ENCODE measurements at places on chromosomes 4 and X.
A peak's percentile ranks its signal among the peaks of the same experiment; 100 is the strongest.

- no peak for DNase-seq
Observed at GRCh38 chr4:531076-531475, 32.1 kb downstream of the PIGG start.

GRCh38 chrX:136816975-136817374 is 36.2 kb upstream of the ARHGEF6 start:
- DNase-seq, result no peak

DNA sequence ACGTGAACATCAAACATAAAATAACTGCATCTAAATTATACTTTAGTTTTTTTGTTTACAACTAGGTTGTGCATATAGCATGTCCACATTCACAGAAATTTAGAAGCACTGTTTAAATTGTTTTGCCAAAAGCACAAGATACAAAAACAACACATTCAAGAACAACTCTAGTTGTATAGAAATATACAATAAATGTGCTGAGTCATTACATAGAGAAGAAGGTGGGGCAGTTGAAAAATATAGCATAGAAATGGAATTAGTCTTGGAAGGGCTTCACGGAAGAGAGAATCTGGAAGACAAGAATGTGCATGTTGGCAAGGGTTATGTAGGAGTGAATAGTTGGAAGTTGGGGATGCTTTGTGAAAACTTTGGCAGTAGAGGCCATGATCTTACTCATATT is 239.0 kb upstream of the GLRA2 start:
- no peak for DNase-seq

DNA sequence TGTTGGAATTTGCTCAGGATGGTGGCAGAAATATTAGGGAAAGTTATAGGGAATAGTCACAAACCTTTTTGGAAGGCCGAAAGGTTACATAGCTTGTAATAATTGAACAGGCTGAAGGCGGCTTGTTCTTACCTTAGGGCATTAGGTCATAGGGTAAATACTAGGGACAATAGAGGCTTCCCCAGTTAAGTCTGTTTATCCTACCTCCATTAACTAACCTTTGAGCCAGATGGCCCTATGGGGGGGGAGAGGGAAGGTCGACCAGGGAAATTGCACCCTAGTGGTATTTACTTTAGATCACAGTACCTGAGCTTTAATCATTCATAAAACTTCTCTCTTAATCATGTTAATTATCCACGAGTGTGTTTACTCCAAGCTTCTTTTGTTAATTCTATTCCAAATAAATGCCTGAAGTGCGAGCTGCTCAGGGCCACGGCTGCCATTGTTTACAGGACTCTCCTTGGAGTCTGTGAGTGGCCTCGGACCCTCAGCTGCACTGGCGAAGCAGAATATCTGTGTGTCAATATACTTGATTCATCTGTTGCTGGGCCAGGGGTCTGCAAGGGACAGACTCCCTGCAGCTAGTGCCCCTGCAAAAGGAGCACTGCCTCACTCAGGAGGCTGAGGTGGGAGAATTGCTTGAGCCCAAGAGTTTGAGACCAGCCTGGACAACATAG is 22.9 kb downstream of the PAGE2 start:
- DNase-seq, result no peak

DNA sequence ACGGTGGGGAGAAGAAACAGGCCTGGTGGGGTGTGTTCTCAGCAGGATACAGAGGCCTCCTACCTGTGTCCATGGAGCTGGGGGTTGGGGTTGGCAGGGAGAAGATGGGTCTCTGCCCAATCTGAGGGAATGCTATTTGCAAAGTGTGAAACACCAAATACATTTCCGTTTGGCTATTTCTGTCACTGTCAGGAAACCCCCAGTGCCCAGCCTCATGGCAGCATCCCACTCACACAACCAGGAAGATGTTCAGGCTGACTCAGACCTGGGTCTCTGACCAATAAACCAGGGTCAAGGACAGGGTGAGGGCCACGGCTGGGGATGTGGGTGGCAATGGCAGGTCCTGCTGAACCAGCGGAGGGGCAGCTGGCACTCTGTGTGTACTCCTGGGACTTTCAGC is 41.3 kb downstream of the BCOR start:
- no peak for DNase-seq

GRCh38 chr4:1022739-1023066 is 11.3 kb downstream of the FGFRL1 start:
- no peak for DNase-seq

- DNase-seq, result no peak
Observed at GRCh38 chr4:127069675-127070074, 563.1 kb upstream of the INTU start.

DNA sequence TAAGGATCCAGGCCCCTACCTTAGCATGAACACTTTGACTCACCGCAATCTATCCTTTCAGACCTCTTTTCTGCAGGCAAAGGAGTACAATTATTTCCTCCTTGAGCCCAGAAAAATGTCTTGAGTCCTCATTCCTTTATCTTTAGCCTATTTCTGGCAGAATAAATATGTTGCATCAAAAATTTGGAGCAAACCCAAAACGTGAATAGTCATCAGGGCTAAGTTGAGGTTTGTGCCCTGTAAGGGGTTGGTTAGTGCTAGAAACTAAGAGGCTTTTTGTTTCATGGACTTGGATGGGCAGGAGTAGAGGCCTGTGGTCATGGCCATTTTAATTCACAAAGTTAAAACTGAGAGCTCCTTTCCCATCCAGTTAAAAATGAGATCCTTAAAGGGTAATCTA is 460.3 kb downstream of the GBA3 start:
- DNase-seq, result no peak

- DNase-seq, result no peak
Observed at GRCh38 chr4:120850018-120850599, 72.4 kb downstream of the PRDM5 start.

DNA sequence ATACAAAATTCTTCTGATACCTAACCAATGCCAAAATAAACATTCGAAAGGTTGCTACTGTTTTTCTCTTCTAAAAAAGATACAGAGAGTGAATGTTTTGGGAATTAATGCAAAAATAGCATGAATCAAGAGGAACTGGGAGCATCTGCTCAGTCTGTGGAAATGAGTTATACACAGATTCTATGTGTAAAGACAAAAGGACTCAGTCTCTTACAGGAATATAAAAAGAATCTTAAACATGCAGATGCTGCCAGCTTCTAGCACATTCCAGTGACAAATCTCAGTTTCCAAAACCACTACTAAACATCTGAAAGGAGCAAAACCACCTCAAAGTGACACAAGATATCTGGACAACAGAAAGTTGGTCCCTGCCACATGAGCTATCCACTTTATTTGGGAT is 55.0 kb downstream of the PAPSS1 start:
- DNase-seq, result no peak

- DNase-seq, result no peak
Observed at GRCh38 chr4:54879576-54879975, 221.8 kb downstream of the KIT start.

- DNase-seq, result no peak
Observed at GRCh38 chrX:1945879-1946278, 331.0 kb downstream of the ASMT start.

- DNase-seq, result no peak
Observed at GRCh38 chr4:146592019-146592418, 46.7 kb upstream of the POU4F2 start.

- no peak for DNase-seq
Observed at GRCh38 chr4:103150677-103151076, 47.5 kb downstream of the CENPE start.

DNA sequence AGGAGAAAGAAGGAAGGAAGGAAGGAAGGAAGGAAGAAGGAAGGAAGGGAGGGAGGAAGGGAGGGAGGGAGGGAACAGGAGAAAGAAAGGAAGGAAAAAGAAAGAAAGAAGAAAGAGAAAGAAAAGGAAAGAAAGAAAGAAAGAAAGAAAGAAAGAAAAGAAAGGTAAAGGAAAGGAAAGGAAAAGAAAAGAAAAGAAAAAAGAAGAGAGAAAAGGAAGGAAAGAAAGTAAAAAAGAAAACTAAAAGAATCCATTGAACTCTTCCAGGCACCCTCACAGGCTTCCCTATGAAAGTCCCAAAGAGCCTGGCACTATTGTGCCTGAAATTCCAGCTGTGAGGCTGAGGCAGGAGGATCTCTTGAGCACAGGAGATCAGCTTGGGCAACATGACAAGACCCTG is 11.5 kb downstream of the ABCG2 start:
- DNase-seq, result no peak

GRCh38 chr4:114108869-114109268 is 129.4 kb upstream of the ARSJ start:
- no peak for DNase-seq

GRCh38 chr4:76212851-76213414 is 691 bp downstream of the SCARB2 start:
- peak; percentile 11 for DNase-seq

- DNase-seq, result no peak
Observed at GRCh38 chr4:88018466-88018865, 11.0 kb downstream of the PKD2 start.

DNA sequence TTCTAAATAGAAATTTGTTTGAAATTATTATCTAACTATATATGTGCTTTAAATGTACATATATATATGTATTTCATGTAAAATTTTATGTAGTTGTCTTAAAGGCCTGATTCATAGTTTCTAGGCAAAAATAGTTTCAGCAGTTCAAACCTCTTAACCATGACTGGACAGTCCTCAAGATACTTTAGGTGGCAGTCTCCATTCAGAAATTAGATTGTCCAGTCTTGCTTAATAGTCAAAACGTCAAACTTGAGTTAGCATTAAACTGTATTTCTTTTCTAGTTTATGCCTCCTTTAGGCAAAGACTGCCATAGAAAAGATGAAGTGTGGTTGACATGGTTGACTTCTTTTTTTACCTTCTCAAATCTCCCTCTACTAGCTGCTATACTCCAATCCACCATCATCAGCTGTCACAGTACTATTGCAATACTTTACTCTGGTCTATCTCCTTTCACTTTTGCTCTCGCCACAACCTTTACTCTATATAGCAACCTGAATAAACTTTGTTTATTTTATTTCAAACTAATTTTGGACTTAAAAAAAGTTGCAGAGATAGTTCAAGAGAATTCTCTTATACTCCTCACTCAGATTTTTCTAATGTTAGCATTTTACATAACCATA is 395.6 kb upstream of the DIPK2B start:
- no peak for DNase-seq

DNA sequence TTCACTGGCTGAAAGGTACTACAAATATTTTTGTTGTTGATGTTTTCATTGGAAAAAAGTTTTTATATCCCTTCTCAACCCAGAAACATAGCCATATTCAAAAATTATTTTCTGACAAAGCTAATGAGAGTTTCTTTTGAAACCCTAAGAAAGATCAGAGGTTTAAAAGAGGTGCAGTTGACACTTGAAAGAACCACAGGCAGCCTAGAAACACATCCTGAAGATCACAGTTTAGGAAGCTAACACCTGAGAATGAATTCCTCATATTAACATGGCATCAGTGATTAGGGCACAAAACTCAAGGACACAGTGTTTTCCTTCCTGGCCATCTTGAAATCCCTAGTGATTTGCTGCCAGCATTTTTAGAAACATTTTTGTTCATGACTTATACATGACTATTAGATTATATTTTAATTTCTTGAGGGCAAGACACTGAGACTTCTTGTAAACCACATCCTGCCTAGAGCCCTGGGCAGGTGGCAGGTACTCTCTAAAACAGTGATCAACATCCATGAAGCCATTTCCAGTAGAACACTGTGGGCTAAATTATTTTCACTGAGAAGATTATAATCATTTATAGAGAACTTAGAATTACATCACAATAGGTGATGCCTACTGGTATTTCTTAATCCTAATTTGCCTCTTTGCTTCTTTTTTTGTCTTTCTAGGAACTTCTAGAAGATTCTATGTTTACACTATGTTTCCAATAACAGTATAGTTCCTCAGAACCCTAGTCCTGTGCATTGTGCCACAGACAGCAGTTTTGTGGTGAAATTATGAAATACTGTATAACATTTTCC is 80.0 kb downstream of the ARSJ start:
- DNase-seq, result peak; percentile 13

GRCh38 chr4:87620491-87620890 is 12.2 kb downstream of the DSPP start:
- DNase-seq, result no peak

- no peak for DNase-seq
Observed at GRCh38 chr4:37865450-37865849, 25.4 kb upstream of the TBC1D1 start.

DNA sequence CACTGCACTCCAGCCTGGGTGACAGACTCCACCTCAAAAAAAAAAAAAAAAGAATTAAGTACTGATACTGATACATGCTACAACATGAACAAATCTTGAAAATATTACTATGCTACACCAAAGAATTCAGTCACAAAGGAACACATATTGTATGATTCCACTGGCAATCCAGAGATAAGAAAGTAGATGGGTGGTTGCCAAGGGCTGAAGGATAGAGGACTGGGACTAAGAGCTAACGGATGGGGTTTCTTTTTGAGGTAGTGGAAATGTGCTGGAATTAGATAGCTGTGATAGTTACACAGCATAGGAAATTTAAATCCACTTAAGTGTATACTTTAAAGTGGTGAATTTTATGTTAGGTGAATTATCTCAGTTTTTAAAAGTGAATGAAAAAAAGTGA is 12.5 kb downstream of the ATP11C start:
- DNase-seq, result no peak

GRCh38 chr4:72994670-72995069 is 74.8 kb downstream of the COX18 start:
- no peak for DNase-seq

DNA sequence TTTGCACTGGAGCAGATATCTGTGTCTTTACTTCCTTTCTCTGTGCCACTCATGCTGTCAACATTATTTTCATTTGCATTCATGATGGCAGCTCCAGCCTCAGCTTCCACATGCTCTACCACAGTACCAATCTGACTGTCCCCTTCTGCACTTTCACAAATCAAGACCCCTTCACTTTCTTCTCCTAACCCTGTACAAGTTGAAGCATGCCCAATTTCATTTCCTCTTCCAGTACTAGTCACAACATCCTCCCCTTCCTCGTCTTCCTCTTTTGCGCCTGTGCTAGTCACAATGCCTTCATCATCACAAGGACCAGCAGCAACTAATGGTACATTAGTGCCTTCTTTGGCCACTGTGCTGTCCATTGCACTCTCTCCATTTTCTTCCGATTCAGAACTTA is 26.5 kb downstream of the BOD1L1 start:
- no peak for DNase-seq

- no peak for DNase-seq
Observed at GRCh38 chrX:19388064-19388679, 44.4 kb downstream of the PDHA1 start.

GRCh38 chr4:125277790-125278189 is 37.0 kb upstream of the FAT4 start:
- no peak for DNase-seq

DNA sequence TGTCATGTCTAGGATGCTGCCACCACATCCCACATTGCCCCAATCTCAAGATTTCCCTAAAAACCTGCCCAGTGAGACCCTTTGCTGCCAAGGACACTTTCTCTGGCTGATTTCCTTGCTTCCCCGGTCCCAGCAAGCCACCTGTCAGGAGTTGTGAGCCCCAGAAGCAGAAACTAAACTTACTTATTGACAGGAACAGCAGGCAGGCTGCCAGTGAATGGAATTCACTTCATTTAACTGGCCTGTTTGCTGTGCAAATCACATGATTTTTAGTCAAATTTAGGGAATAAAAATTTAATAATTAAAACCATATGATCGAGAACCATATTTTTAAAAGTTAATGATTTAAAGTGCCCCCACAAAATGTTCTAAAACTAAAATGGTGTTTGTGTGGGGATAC is 48.5 kb downstream of the MAMLD1 start:
- no peak for DNase-seq
